ENCODE measurements at places on chromosomes 12 and 14. TPM values are rescaled to one million over a fixed set of nuclear protein-coding genes. Genes with fewer than 3 reads are reported as not detected.

The ACSS3 gene
- total RNA-seq, result 2.9 TPM

The WSCD2 gene
- total RNA-seq, result not detected

The ADAMTS20 gene
- not detected for total RNA-seq

The OGFOD2 gene
- total RNA-seq, result 8.5 TPM

The PTCSC3 gene
- not detected for total RNA-seq

The PIK3C2G gene
- under 0.01 TPM for total RNA-seq

The GLS2 gene
- total RNA-seq, result 3.1 TPM

The DDX24 gene
- total RNA-seq, result 98.5 TPM
